ENCODE measurements at places on chromosomes 11 and 22.

DNA sequence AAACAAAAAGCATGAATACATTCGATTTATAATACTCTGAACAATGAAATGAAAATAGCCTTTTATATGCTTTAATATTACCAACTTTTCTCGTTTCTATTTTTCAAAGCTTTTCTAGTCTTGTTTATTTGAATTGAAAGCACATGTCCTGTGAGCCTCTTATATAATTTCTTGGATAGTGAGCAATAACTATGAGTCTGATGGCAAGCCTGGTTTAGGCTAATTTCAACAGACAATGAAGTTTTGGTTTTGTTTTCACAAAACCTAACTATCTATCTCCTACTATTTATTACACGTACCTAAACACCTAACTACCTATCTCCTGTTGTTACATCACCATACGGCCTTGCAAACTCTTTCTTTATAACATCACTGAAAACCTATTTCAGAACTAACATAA, 29.2 kb upstream of the CEP126 start:
- no peak for DNase-seq

GRCh38 chr11:12295943-12296342, 81.4 kb upstream of the PARVA start:
- DNase-seq = no peak

- DNase-seq = no peak
Observed at GRCh38 chr22:48825802-48826520, 1001.7 kb downstream of the BRD1 start.

DNA sequence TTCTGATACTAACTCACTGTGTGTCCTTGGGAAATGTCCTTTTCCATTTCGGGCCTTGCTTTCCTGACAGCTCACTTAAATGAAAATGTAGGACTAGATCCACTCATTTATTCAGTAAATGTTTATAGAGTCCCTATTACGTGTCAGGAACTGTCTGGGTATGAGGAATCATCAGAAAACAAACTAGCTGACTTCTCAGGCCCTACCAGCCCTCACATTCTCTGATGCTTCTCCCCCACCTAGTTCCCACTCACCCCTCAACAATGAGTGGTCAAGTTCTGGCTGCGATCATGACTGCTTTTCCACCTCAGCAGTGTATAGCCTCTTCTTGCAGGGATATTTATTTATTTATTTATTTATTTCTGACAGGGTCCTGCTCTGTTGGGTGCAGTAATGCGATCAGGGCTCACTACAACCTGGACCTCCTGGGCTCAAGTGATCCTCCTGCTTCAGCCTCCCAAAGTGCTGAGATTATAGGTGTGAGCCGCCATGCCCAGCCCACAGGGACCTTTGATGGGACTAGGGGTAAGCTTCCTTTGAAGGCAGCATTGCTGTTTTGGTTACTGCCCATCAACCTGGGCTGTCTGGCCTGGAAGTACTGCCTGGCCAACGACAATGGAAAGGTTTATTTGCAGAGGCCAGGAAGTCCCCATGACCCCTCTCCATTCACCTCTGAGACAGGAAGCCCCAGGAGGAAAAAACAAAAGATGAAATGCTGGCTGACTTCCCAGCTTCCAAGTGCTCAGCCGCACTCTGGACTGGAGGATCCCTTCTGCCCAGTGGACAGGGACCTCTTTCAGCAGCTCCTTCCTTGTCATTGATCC, 33.1 kb upstream of the POLD3 start:
- no peak for DNase-seq

- DNase-seq = no peak
Observed at GRCh38 chr11:75981546-75981945, 166.5 kb downstream of the UVRAG start.

- DNase-seq = no peak
Observed at GRCh38 chr22:50570861-50571260, 7.4 kb downstream of the CPT1B start.

GRCh38 chr11:45983471-45983845, 61.0 kb downstream of the LARGE2 start:
- DNase-seq = no peak

DNA sequence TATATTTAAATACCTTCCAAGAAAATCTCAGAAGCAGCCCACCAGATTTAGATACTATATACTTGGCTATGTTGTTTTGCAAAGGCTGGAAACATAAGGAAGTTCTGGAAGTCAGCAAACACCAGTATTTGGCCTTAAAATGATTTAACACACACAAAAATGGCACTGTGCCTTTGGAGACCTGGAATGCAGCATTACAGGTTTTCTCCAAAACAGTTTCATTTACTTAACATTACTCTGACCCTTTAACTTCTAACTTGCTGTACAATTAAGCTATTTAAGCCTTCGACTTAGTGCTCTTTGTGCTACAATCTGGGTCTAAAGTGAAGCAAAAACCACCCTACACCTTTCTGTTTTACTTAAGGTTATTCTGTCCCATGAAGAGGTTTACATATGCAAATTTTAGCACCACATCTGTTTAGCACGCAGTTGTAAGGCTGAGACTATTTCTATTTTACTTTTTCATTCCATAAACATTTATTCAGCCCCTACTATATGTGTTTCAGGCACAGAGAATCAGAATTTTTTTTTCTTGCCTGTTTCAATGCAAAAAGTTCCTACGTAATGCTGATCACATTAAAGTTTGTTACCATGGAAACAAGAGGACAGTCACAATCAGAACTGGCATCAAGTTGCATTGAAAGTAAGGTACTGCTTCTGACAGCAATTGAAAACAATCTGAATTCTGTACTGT, 70.3 kb downstream of the MAML2 start:
- DNase-seq = peak; percentile 57

DNA sequence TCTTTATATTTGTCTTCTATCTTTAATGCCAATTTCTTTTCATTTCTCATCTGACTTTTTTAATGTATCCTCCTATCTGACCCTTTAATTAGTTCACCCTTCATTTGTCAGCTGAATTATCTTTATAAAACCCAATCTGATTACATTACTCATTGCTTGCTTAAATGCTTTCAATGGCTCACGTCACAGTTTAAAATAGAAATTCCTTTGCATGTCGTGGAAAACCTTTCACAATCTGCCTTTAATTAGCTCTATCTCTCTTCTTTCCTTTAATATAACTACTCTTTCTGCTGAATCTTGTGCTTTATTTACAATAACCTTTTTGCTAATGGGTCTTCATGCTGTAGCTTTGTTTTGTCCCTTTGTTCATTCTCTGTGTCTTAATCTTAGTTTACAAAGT, 125.7 kb downstream of the DYNC2H1 start:
- no peak for DNase-seq
